Nucleus accumbens (tissue), 56 donors: ENCODE measurements at places on chromosomes 1 and 21.

- no peak for DNase-seq
Measured at GRCh38 chr1:14887764-14888350, 265.7 kb upstream of the TMEM51 start.

DNA sequence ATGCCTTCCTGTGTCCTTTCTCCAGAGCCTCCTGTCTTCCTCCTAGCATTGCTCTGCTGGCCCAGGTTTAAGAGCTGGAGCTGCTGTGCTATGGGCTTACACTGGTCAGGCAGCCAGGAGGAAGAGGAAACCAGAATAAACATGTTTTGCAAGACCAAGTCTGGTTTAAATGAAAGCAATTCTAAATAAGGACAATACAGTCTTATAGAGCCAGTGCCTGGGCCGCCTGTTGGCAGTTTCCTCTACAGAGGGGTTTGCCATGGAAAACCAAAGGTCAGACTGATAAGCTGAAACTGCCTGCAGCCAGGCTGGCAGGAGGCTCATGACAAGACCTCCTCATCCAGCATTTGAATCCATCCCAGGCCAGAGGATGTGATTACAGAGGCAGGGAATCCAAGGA is 92.9 kb upstream of the FGGY start:
- no peak for DNase-seq

- DNase-seq = no peak
Measured at GRCh38 chr1:228185641-228185965, 20.0 kb downstream of the IBA57 start.

- DNase-seq = no peak
Measured at GRCh38 chr1:11980676-11980972, 380 bp downstream of the MFN2 start.

- DNase-seq = no peak
Measured at GRCh38 chr1:245952383-245953026, 554.6 kb downstream of the SMYD3 start.

DNA sequence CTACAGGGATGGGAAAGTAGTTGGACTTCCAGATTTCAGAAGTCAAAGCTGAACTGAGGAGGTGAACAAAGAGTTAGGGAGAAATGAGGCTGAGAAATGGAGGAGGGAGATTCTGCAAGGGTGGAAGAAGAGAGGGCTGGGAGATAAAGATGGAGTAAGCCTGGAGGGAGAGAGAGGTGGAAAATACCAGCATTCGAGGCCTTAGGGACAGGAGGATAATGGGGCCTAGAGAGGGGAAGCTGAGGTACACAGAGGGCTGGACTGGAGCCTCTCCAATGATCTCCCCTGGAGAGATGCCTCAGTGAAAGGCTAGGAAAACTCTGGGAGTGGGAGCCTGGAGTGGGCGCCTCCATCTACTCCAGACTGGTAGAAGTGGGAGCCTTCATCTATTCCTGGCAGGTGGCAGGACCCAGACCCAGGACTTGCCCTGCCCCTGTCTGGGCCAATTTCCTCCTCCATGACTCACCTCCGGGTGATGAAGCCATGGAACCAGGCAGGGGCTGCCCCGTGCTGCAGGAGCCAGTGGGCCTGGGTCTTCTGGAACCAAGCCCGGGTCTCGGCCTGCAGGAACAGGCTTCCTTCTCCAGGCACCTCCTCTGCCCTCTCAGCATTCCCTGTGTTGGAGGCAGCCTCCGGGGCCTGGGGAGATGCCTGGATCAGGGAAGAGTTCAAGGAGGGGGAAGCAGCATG is 1.9 kb downstream of the SH2D2A start:
- no peak for DNase-seq

GRCh38 chr1:85495556-85495955 is 30.6 kb upstream of the DDAH1 start:
- DNase-seq = no peak

DNA sequence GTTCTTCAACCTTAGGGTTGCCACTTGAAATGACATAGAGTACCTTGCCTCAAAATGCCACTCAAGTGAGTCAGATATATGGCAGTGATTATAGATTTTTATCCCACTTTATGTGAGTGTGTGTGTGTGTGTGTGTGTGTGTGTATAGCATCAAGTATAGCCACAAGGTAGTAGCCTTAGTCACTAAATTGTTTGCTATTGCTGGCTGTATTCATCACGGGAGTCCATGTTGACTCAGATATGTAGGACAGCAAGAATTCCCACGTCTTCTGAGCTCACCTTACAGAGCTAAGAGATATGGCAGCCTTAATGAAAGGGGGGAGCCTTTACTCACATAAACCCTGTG is 9.3 kb downstream of the ETS2 start:
- no peak for DNase-seq

DNA sequence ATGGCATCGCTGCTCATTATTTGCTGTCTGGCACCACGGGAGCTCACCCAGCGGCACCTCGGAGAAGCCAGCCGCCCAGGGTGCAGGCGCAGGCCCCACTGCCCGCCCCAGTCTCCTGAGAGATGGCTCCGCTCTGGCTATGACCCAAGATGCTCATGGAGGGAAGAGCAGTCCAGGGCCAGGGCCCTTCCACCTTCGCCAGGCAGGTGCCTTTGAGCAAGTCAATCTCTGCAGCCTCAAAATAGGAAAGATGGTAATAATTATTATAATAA is 437.3 kb downstream of the KIF26B start:
- DNase-seq = no peak

DNA sequence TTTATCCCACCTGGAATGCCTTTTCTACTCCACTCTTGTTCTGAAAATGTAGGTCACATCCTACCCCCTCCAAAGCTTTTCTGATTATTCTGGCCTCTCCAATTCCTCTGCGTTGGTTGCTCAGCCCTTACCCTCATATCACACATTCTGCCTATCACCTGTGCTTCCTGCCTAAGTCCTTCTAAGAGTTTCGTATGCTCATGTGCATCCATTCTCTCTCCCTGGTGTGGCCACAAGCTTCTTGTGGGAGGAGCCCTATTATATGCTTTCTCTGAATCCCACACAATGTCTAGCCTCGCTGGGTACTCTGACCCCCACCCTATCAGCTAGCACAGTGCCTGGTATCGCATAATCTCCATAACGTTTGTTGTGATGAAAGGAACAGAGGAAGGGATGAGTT is 54.2 kb downstream of the CD58 start:
- DNase-seq = no peak

- no peak for DNase-seq
Measured at GRCh38 chr21:15071009-15071408, 6.2 kb upstream of the NRIP1 start.

GRCh38 chr1:12152113-12152891 is 14.5 kb upstream of the TNFRSF1B start:
- no peak for DNase-seq

GRCh38 chr1:116486424-116486823 is 84.4 kb downstream of the CD58 start:
- DNase-seq = no peak

GRCh38 chr1:194042736-194043135 is 856.3 kb upstream of the B3GALT2 start:
- no peak for DNase-seq

GRCh38 chr1:193322211-193322610 is 135.8 kb upstream of the B3GALT2 start:
- no peak for DNase-seq

DNA sequence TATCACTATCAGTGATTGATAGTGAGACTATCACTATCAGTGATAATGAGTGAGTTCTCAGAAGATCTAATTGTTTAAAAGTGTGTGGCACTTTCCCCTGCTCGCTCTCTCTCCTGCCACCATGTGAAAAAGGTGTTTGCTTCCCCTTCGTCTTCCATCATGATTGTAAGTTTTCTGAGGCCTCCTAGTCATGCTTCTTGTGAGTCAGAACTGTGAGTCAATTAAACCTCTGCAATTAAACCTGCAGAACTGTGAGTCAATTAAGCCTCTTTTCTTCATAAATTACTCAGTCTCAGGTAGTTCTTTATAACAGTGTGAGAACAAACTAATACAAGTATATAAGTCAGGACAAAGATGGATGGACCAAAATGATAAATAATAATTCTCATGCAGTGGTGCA is 7.0 kb upstream of the IL23R start:
- DNase-seq = no peak

DNA sequence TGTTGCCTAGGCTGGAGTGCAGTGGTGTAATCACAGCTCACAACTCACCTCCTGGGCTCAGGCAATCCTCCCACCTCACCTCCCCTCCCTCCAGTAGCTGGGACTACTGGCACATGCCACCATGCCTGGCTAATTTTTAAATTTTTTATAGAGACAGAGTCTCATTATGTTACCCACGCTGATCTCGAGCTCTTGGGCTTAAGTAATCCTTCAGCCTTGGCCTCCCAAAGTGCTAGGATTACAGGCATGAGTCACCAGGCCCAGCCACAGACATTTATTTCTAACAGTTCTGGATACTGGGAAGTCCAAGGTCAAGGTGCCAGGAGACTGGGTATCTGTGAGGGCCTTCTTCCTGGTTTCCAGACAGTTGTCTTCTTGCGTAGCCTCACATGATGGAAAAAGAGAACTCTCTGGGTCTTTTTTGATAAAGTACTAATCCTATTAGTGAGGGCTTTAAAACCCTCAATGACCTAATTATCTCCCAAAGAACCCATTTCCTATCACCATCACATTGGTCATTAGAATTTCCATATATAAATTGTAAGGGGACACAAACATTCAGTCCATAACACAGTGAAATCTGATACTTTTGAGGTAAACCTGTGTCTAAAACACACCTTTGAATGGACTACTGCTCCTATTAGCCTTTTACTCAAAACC is 67.9 kb downstream of the PHACTR4 start:
- no peak for DNase-seq

DNA sequence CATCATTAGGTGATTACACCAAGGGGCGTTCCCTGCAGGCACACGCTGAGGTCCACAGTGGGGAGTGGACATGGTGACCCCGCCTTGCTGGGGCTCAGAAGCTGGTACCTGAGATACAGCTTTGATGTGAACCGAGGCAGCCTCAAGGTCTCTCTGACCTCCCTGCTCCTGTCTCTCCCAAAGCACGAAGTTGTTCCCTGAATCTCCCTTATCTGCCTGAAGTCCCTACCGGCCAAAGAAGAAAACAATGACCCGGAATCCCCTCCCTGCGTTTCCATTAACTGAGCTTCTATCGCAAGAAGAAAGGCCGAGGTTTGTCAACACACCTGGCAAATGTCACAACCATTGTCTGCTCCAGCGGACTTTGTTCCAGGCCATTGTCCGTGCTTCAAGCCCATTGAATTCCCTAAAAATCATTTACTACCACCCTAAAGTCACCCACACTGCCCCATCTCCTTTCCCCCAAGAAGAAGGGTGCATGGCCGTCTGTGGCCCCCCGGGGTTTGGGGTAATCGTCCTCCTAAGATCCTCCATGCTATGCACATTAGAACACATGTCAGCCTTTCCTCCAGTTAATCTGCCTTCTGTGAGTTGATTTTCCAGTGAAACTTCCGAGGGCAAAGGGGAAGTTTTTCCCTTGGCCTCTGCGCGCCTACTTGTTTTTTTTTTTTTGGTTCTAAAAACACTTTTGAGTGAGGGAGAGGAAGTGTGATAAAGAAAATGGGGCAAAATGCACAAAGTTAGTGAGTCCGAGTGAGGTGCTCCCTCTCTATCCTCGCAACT is 48.1 kb upstream of the COL18A1 start:
- DNase-seq = no peak

GRCh38 chr1:219958875-219959417 is 30.6 kb upstream of the SLC30A10 start:
- DNase-seq = no peak

GRCh38 chr1:87335175-87335884 is 6.7 kb downstream of the LMO4 start:
- no peak for DNase-seq

DNA sequence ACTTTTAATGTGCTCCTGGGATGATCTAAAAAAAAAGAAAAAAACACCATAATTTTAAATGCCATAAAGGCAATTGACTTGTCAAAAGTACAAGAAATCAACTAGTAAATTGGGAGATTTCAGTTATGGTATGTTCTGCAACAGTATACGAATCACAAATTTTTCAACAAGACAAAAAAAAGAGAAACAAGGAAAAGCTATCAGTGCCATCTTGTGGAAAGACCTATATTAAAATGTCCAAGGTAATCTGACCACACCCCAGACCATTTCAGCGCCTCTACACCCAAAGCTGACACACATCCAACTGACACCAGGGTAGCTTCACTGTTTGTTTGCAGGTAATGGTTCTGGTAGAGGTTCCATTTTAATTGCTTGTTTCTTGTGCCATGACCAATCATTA is 5.0 kb upstream of the DUSP23 start:
- no peak for DNase-seq

GRCh38 chr1:240497908-240498307 is 114.0 kb downstream of the GREM2 start:
- no peak for DNase-seq

DNA sequence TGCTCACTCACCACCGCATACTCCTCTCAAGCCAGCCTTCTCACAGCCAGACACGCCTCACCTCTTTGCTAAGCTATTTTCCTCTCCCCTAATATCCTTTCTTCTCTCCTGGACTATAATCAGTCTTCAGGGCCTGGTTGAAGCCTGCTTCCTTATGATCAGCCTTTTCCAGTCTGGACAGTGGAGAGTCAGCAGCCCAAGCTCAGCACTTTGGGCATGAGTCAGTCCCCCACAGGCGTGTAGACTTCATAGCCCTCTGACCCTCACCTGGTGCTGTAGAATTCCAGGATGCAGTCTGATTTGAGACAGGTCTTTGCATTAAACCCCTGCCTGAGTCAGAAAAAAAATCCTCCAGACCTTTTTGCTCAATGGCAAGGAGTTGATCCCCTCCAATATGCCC is 2.5 kb downstream of the HPCAL4 start:
- no peak for DNase-seq

DNA sequence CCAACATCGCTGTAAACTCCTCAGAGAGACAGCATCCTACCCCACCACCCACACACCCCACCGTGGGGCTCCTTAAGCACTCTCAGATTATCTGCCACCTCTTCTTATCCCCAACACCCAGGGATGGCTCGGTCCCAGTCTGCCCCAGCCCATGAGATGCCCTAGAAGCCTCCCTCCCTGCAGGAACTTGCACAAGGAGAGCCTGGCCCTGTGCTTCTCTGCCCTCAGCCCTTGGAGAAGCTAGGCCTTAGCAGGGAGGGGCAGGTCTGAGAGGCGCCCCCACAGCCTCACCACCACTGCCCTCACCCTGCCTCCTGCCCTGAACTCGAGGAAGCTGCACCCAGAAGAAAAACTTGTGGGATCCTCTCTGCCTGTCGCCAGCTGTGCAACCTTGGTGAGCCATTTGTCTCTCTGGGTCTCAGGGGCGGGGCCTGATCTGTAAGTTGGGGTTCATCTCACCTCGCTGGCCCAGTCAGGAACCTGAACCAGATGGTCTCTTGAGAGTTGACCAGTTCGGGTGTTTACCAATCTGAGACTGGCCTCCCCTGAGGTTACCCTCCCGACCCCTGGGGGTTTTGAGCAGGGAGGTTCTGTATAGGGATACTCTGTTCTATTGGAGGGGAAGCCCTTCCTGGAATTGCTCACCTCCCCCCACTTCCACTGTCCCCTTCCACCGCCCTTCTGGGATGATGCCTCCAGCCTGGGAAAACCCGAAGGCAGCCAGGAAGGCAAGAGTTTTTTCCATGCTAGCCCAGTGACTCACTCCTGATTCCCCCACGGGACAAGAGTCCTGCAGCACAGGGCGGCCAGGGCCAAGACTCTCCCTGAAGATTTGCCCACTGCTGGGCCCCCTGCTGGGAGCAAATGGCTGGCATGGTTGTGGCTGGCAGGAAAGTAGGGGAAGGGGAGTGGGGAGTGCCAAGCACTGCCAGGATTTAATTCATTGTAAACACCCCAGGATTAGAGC is at the start of gene S100A3:
S100A3 (minus strand) TSS at position 537 of the 967 bp plus-strand sequence. CDS start 773 bp downstream, outside the sequence.
- no peak for DNase-seq
